ENCODE measurements at places on chromosomes 16 and 17. TPM values are rescaled to one million over a fixed set of nuclear protein-coding genes. Genes with fewer than 3 reads are reported as not detected.

GRCh38 chr16:23537390-23537789 is 19.8 kb downstream of the EARS2 start:
- no peak for ATAC-seq

DNA sequence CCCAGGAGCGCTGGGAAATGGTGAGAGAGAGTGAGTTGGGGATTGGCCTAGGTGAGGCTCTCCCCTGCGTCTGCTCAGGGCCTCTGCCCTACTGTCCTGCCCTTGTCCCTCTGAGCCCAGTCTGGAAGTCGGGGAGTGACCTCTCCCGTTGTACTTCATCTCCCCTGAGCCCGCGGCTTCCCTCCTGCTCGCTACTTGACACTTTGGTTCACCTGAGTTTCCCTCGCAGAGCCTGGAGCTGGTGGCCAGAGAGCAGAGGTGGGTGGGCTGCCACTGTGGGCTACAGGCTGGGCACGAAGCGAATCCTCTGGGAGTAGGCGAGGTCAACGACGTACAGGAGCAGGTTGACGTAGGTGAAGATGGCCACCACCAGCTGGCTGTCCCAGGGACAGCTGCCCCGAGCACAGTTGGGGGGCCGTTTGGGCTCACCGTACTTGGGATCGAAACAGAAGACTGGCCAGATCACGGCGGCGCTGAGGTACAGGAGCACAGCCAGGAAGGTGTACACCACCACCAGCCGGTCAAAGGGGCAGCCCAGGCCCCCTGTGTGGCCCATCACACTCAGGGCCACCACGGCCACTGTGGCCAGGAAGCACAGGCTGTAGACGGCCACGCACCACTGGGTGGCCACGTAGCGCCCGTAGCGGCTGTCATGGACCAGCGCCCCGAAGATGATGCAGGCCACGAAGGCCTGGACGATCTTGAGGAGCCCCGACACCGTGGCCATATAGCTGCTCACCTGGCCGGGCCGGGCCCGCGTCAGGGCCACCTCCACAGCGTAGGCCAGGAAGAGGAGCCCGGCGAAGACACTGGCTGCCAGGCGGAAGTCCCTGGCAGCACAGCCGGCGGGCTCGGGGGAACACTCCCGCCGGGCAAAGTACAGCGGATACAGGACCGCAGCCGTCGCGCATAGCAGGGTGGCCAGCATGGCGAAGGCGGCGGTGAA is 3.7 kb upstream of the PYCR1 start:
- ATAC-seq: no peak

- ATAC-seq: no peak
These were observed 58.1 kb downstream of the PPM1E start for GRCh38 chr17:58813712-58814111.

- peak; percentile 87 for ATAC-seq
These were observed 21.4 kb downstream of the WSB1 start for GRCh38 chr17:27315322-27315721.

DNA sequence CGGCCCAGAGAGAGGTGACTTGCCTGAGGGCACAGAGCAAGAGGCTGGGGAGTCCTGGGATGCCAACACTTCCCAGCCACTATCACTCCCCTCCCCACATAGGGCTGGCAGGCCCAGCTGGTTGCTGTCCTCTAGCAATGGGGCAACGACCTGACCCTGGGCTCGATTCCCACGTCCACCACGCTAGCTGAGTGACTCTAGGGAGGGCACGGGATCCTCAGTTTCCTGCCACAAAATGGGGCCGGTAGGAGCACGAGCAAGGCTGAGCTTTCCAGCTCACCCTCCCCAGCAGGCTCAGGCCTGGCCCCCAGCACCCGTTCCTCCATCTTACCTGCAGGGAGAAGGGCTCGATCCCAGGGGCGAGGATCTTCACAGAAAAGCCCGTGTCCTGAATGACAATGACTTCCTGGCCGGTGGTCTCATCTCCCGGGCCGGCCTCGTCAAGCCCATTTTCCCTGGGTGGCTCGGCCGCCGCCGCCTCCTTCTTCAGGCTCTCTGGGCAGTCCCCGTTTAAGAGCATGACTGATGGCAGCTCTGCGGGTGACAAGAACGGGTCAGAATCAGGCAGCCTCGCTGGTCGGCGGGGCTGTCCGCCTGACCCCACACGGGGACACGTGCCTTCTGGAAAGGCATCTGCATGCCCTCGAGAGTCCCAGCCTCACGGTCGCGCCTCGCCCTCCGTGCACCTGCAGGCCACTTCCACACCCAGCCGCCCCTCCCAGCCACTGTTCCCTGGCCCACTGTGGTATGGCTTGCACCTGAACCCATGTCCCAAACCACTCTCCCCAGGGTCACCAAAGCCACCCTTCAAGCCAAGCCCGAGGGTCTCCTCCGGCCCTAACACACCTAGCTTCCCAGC is 7.3 kb downstream of the CLUH start:
- ATAC-seq: no peak

DNA sequence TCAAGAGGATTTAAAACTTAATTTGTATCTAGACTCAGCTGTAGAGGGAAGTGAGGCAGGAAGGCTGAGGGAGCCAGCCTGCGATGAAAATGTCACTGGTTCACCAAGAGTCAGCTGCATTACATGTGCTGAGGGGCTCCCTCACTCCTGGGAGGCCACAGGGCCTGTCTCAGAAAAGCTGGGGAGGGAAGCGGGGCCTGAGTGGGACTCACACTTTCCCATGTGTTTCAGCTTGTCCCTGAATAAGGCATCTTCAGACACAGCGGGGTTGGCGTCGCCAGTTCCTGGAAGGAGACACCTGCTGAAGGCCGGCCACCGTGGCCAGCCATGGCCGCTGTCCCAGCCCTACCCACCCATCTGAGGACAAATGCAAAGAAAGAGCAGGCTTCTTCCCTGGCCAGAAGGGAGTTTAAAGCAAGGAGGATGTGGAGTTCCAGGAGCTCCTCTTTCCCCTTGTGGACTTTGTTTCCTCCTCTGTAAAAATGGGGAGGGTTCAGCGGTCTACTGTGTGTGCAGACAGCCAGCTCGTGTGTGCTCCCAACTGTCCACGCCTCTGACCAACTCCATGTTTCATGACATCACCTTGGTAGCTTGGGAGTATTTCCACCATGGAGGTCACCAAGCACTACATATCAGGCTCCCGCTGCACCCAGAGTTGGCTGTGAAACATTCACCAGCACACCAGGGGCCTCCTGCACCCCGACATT is 19.2 kb upstream of the MRPS23 start:
- ATAC-seq: no peak

CLDN6 gene
- total RNA-seq: 1.6 TPM

TBC1D26 gene
- total RNA-seq: 0.13 TPM
